ENCODE measurements at places on chromosomes 7 and 10. TPM values are rescaled to one million over a fixed set of nuclear protein-coding genes. Genes with fewer than 3 reads are reported as not detected.

- peak; percentile 15 for DNase-seq
Measured at GRCh38 chr7:84800846-84801245, 386.0 kb downstream of the SEMA3D start.

The SHTN1 gene
- total RNA-seq = 21.5 TPM

DNA sequence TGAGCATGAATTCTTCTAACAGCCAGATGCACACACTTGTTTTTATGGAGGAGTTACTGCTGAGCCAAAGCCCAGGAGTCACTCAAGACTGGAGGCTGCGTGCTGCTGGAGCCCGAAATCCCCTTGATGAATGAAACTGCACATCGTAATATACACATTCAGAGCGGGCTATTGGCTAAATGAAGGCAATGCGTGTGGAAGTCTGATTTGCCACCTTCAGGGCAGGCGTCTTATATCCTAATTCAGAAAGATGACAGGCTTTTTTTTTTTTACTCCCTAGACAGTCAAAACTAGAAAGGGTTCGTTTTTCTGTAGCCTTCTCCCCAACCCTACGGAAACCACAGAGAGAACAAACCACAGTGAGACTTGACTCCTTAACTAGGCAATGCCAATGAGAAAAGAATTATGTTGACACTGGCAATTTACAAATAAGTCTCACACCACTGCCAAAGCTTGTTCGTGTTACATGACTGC, 227.2 kb upstream of the KLF14 start:
- peak; percentile 84 for DNase-seq

The SFR1 gene
- total RNA-seq = 16.5 TPM

The EIF4EBP2 gene
- total RNA-seq = 23.4 TPM

- DNase-seq = no peak
Measured at GRCh38 chr10:97608991-97609561, 19.6 kb downstream of the C10orf62 start.
